ENCODE measurements at places on chromosomes 1 and 21.

- DNase-seq, result no peak
Measured at GRCh38 chr1:6384962-6385361, 8.6 kb downstream of the ACOT7 start.

GRCh38 chr21:42220138-42220701, 1.3 kb downstream of the ABCG1 start:
- peak; percentile 88 for DNase-seq

DNA sequence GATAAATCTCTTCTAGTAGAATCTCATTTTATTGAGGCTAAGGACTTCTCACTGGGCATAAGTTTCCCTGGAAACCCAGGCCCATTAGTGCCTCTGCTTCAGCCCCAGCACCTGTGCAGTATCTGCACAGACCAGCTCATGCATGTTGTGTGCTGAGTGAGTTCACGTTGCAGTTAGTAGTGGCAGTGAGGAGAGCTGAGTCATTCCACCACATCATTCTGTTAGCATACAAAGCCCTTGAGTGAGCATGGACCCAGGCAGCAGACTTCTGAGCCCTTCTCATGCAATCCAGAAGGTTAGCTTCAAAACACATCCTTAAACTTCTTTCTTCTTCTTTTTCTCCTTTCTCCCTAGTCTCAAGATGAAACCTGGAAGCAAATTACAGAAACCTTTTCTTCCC, 45.8 kb upstream of the NTPCR start:
- no peak for DNase-seq

GRCh38 chr1:198936371-198937083, 297.7 kb downstream of the PTPRC start:
- no peak for DNase-seq

GRCh38 chr1:57235730-57236510, 187.9 kb downstream of the DAB1 start:
- no peak for DNase-seq

DNA sequence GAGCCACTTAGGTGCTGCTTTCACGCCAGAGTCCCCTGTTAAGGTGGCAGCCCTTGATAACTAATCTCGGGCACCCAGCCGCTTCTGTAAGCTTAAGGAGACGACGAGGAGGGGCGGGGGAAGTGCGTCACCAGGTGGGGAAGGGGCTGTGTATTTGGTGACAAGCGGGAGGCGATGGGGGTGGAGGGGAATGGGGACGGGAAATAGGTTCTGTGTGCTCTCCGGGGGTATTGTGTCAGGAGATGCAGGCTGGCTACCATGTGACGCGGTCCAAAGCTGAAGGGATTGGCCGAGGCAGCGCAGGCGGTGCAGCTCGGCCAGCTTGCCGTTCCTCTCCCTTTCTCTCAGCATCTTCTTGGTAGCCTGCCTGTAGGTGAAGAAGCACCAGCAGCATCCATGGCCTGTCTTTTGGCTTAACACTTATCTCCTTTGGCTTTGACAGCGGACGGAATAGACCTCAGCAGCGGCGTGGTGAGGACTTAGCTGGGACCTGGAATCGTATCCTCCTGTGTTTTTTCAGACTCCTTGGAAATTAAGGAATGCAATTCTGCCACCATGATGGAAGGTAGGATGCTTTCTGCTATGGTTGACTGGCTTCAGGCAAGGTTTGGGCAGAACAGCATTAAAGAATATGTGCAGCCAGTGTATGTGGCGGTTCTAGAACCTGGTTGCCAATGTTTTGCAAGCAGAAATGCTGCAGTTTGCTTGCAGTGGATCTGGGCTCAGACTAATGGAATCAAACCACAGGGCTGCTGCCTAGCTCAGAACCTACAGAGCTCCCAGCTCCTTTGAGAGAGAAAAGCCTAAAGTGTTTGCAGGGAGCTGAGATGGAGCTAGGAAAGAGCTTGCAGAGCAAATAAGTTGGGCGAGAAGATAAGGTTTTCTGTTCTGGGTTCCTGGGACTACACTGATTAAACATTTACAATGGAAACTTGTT, at the start of gene SGIP1:
TSS of gene SGIP1 (plus strand) at position 350 of the 937 bp plus-strand sequence. CDS start at position 556, 206 bp downstream.
- DNase-seq, result no peak

DNA sequence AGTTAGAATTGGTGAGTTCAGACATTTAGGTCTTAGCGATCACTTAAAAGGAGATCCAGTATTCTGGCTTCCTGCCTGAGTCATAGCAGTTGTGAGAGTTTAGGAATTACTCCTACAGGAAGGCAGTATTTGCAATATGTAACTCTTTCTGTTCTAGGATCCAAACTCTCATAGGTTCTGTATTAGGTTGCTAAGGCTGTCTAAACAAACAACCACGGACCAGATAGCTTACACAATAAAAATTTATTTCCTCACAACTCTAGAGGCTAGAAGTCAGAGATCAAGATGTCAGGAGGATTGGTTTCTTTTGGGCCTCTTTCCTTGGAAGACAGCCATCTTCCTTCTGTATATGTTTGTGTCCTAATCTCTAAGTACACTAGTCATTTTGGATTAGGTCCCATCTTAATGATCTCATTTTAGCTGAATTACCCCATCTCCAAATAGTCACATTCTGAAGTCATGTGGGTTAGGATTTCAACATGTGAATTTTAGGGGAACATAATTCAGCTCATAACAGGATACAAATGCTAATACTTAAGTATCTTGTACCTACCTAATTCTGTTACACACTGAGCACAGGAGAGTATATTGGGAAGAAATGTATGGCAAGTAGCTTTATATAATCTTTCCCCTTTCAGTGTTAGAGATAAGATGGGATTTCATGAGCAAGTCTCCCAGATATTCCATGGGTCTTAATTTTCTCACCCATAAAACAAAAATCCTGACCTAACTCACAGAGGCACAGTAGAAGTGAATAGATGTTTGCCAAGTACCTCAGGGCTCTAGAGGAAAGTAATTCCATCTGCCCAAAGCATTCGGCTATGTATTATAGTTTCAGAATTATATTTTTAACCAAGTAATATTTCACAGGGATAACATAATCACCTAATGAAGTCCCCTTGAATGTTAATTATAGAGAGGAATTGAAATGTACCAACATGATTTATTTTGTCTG, 144.4 kb downstream of the PTBP2 start:
- DNase-seq, result no peak

DNA sequence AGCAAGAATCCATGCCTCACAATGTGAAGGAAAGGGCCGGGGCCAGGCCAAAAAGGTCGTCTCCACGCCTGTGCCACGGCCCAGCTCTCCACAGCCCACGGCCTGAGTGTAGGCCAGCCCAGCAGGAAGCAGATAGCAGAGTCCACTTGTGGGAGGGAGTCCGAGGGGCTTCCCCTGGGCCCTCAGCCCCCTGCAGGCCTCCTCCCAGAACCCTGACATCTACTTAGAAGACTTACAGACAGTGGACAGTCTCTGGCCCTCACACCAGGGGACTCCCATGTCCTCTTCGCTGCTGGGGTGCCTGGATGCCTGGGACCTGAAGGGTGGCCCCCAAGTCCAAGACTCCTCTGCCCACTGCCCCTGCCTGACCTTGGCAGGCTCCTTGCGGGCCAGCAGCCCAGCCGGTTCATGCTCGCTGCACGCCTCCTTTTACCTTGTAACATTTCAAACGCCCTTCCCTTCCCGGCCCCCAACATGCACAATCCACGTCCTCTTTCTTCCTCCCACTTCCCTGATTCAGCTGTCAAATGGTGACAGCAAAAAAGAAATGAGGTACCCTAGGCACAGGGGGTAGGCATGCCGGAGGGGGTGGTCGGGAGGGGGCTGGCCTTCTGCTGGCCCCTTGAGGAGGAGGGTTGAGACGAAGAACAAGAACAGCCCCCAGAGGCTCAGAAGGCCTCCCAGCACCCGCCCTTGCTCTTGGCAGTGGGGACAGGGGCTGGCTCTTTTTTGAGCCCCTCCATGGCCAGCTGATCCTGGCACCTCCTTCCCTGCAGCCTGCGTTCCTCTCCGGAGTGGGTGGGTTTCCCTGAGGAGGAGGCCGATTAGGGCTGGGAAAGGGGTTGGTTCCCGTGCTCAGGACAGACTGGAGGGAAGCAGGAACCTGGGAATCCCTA, 997 bp upstream of the PTPN7 start:
- DNase-seq, result no peak

DNA sequence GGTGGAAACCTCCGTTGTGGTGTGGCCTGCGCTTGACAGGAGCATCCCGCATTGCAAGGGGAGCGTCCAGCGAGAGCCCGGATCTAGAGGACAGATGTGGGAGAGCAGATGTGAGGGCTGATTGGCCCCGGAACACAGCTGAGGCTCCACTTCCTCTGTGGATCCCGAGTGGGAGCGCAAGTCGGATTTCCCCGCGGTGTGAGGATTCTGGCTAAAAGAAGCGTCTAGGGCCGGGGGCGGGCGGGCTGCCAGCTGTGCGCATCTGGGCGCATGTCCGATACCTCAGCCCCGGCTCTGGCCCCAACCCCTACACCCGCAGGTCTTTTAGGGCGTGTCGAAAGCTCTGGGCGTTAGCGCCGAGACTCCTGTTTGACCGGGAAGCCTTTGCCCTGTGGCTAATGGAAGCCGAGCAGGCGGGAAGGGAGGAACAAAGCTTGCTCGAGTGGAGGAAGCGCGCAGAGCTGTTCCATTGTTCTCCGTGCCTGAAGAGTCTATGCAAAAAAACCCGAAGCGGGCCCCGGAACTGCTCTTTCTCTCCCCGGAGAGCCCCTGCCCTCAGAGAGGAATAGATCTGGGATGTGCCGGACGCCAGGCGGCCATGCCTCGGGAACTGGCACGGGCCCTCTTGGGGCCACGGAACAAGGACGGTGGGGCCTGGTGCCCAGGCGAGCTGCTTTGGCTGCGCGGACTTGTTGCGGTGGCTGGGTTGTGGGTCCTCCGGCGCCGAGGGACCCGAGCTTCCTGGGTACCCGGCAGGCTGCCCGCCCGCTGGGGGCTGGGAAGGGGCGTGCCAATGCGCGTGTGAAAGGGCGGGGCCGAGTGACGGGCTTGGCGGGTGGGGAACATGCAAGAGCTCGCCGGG, 111.1 kb downstream of the NAV1 start:
- DNase-seq, result peak; percentile 91

- peak; percentile 60 for DNase-seq
Measured at GRCh38 chr1:74323937-74324473, 88.8 kb downstream of the TNNI3K start.

DNA sequence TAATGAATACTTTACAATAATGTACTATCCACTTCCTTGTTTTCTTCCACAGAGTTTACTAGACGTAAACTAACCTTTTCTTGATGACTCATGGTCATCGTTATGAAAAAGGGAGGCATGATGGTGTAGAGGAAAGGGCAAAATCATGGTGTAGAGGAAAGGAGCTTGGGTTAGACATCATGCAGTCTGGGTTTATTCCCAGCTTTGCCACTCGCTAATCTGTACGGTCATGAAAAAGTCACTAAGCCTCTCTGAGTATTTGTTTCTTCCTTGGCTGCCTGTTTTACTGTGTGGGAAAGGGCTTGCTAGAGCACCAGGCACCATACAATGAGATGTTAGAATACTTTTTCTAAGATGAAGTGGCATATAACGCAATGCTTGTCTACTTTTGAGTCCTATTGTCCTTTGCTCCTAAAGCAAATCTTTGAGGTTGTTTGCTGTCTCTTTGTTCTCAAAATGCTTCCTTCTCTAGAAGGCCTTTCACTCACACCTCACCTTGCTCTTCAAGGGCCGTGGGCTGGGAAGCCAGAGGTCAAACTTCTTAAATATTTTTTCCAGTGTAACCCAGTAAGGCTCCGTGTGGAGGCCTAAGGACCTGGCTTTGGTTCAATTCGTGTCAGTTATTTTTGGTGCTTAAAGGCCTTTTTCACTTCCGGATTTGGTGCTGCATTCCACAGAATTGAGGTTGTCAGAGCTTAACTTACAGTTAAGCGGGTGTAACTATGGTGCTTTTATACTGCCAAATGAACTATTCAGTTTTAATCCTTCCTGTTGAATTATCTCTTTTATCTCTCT, 9.9 kb upstream of the ETV3 start:
- DNase-seq, result no peak

- DNase-seq, result no peak
Measured at GRCh38 chr1:83511146-83511726, 487.7 kb downstream of the TTLL7 start.

GRCh38 chr1:209630383-209631225, 21.6 kb downstream of the LAMB3 start:
- no peak for DNase-seq

- DNase-seq, result no peak
Measured at GRCh38 chr1:192506741-192507155, 68.8 kb upstream of the RGS1 start.

- peak; percentile 3 for DNase-seq
Measured at GRCh38 chr1:98763488-98764150, 102.1 kb downstream of the SNX7 start.

DNA sequence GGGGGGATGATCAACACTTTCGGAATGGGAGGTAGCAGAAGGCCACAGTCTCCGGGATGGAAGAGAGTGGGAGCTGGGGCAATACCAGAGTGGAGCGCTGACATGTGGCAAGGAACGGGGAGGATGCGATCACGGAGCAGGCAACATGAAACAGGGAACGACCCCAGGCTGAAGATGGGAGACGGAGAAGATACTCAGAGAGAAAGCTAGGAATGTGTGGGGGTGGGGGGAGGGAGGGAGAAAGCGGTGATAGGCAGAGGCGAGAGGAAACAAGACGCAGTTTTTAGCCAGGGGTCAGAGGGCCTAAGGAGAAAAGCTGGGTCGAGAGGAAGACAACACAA, 577 bp downstream of the RAB3GAP2 start:
- peak; percentile 56 for DNase-seq

- no peak for DNase-seq
Measured at GRCh38 chr1:160682983-160683865, 28.4 kb downstream of the CD48 start.

GRCh38 chr1:55214212-55214933, 791 bp downstream of the USP24 start:
- peak; percentile 70 for DNase-seq

DNA sequence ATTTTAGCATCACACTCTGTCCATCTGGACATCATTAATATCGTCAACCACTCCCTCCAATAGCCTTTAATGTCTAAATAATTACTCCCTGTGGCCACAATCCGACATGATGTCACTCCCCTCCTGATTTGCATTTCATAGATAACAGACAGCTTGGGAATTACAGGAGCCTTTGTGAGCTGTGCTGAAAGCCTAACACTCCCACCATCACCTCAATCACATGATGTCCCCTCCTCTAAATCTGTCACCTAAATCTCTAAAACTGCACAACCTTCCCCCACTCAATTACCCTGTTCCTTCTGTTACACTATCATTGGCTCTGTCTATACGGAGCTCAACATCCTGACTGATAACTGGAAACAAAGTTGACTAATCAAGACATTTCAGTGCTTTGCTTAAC, 14.3 kb downstream of the NHLH2 start:
- DNase-seq, result no peak

DNA sequence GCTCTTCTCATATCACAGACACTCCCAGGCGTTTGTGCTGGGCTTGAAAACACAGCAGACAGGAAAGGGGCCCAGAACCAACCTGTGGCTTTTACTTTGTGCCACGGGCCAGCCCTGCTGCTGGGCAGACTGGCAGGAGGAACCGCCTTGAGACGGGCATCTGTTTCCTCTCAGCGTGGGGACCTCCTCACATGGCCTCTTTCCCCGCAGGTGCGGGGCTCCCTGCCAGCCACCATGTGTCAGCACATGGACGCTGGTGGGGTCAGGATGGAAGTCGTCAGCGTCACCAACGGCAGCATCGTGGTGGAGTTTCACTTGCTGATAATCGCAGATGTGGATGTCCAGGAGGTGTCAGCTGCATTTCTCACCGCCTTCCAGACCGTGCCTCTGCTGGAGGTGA, 47.8 kb downstream of the UMODL1 start:
- no peak for DNase-seq

- DNase-seq, result peak; percentile 77
Measured at GRCh38 chr1:19311503-19311930, 427 bp downstream of the AKR7A2 start.

GRCh38 chr1:157952601-157953000, 40.8 kb upstream of the KIRREL1 start:
- no peak for DNase-seq

GRCh38 chr1:159979257-159979656, 25.2 kb upstream of the SLAMF9 start:
- DNase-seq, result no peak

- no peak for DNase-seq
Measured at GRCh38 chr1:51568231-51568935, 48.5 kb upstream of the OSBPL9 start.

All from NCI-H1417 (cell line).